ENCODE measurements at places on chromosomes 12 and 14.

- no peak for DNase-seq
Measured at GRCh38 chr14:75445236-75445635, 17.4 kb downstream of the JDP2 start.

DNA sequence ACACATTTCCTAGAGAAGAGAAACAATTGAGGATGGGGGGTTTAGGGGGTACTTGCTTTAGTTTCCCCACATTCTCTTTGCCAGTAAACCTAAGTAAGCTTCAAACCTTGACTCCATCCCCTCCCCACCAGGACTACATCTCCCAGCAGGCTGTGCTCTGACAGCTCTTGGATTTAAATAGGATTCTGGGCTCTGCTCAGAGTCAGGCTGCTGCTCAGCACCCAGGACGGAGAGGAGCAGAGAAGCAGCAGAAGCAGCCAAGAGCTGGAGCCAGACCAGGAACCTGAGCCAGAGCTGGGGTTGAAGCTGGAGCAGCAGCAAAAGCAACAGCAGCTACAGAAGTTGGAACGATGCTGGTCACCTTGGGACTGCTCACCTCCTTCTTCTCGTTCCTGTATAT, 20.6 kb downstream of the RDH12 start:
- DNase-seq = no peak

- peak; percentile 22 for DNase-seq
Measured at GRCh38 chr12:3135522-3136461, 58.6 kb downstream of the TSPAN9 start.

GRCh38 chr14:80930095-80930494, 11.4 kb downstream of the CEP128 start:
- DNase-seq = no peak

GRCh38 chr12:26153421-26154154, 28.8 kb upstream of the BHLHE41 start:
- DNase-seq = no peak

DNA sequence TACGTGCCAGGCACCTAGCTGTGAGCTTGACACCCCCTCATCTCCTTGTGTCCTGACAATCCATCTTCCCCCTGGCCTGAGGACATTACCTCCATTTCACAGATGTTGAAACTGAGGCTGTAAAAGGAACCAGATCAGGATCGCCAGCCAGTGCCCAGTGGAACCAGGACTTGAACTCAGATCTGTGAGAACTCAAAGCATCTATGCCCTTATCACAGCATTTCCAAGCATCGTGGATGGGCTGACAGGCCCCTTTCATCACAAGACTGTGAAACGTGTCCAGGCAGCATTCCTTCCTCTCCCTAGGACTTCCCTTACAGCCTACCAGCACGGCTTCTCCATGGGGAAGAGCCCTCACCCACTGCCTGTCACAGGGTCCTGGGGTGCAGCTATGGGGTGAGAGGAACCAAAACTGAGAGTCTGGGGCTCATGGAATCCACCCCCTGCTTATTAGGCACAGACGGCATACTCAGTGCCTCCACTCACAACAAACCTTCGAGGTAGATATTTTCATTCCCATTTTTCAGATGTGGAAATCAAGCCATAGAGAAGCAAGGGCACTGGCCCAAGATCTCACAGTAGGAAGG, 26.9 kb downstream of the CMKLR1 start:
- DNase-seq = no peak

DNA sequence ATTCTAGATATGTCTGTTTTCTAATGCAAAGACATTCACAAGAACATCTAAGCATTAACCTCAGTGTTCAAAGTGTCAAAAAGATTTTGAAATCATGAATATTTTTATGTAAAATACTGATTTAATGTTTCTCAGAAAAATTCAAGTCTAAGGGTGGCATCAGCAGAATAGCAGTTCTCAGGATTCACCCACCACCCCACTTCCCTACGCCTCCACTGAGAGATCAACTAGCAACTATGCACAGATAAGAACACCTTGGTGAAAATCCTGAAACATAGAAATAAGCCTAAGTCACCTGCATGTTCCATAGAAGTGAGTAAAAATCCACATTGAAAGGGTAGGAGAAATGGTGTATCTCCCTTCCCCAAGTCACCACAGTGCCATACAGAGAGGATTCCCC, 40.9 kb upstream of the RHOJ start:
- no peak for DNase-seq

DNA sequence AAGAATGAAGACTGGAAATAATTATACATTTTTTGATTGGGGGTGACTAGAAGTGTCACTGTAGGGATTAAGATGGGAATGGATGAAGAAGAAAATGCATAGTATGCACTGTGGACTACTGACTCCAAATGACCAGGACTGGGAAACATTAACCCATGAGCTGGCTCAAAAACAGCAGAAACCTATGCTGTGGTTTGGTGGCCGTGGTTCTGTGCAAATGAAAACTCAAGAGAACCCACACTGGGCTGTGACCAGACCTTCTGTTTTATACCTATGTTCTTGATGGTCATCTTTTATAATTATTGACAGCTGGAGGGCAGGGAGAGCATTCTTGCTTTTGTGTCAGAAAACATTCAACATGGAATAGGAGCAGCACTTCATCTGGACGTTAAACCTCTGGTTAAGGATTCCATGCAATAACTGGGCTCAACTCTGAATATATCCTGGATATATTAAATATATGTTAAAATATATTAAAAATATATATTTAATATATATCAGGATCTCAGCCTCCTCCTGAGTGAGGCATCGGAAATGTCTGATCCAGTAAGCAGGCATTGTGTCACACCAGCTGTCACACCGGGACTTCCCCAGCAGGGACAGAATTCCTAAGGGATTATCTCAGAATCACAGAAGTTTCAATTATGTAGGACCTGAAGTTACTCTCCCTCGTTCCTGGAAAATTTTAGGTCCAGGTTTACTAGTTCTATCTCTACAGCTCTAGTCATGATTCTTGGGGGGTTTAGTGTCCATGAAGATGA, 48.5 kb downstream of the BBS10 start:
- DNase-seq = no peak

DNA sequence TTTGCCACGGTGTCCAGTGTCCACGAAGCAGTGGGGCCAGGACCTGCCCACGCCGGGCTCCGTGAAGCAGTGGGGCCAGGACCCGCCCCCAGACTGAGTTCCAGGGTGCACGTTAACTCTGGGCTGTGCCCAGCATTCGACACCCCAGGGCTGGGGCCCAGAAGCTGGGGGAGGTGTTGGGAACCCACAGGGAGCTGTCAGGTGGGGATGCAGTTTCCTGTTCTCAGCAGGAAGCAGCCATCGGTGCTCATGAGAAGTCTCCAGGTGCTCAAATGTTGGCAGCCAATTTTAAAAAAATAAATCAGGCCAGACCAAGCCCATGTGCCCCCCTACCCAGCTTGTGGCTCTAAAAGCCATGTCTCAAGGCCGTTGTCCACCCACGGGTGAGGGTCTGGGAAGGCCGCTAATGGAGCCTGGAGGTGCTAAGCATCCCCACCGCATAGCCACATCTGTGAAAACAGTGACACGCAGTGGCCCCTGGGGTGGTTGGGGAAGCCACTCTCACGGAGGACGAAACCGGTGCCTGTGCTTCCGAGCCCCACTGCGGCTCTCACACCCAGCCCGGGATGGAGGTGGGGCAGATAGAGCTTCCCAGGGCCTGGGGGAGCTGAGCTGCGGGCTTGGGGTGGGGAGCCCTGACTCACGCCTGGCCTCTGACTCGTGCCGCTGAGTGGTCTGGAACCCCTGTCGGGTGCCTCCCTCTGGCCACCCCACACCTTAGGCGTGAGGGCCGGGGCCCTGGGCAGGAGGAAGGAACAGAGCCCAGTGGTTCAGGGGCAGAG, 53.5 kb downstream of the FBRSL1 start:
- no peak for DNase-seq

DNA sequence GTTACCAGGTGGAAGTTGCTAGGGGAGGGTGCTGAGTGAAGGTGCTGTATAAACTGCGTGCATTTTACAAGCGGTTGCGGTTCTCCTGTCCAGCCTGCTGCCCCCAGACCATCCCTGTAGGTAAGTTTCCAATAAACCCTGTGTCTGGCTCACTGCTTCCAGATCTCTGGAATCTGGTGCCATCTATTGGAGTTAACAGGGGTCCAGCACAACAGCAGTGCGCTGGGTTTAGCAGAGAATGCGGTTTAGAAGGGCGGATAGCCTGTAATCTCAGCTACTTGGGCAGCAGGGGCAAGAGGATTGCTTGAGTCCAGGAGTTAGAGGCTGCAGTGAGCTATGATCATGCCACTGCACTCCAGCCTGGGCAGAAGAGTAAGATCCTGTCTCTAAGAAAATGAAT, 4.9 kb downstream of the AACS start:
- no peak for DNase-seq

DNA sequence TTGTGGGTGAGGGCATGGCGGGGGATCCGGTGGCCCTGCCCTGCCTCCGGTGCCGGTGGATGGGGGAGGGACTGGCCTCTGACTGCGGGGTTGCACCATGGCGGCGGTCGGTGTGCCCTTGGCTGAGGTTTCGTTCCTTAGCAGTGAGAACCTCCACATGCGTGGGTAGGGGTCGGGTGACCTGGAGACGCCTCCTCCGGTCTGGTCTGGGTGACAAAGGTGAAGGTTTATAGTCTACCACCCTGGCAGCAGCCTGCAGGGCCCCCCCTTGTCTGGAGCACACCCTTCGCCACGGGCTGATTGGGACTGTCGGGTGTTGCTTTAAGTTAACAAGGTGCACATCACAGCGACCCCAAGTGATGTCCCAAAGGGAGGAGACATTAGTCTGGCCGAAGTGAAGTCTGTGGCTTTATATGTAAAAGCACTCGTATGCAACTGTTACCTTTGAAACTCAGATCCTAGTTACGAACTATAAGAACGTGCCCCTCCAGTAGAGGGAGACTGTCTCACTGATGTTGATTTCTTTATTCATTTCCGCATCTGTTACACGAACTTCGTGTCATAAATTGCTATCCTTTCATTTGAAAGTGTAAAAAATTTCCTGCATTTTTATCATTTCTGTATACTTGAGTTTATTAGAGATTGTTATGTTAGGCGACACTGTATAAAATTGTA, 74.4 kb downstream of the WDR20 start:
- DNase-seq = no peak

- no peak for DNase-seq
Measured at GRCh38 chr14:102203382-102203781, 63.7 kb downstream of the WDR20 start.

DNA sequence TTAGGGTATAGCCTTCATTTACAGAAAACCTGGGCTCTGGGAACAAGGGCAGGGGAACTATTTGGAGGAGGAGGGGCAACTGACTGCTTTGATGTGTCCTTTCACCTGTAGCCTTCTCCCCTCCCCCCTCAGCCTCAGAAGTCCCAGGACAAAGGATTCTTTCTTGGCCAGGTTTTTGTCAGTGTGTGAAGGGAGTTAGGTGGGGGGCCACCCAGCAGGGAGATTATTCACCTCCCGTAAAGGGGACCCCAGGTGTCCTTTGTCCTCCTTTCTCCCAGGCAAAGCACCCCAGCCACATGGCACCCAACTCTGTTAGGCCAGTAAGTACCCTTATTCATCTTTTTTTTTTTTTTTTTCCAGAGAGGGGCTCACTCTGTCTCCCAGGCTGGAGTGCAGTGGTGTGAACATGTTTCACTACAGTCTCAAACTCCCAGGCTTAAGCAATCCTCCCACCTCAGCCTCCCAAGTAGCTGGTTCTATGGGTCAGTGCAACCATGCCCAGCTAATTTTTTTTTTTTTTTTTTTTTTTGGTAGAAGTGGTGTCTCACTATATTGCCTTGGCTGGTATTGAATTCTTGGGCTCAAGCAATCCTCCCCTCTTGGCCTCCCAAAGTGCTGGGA, 723 bp upstream of the NFE2 start:
- DNase-seq = no peak

DNA sequence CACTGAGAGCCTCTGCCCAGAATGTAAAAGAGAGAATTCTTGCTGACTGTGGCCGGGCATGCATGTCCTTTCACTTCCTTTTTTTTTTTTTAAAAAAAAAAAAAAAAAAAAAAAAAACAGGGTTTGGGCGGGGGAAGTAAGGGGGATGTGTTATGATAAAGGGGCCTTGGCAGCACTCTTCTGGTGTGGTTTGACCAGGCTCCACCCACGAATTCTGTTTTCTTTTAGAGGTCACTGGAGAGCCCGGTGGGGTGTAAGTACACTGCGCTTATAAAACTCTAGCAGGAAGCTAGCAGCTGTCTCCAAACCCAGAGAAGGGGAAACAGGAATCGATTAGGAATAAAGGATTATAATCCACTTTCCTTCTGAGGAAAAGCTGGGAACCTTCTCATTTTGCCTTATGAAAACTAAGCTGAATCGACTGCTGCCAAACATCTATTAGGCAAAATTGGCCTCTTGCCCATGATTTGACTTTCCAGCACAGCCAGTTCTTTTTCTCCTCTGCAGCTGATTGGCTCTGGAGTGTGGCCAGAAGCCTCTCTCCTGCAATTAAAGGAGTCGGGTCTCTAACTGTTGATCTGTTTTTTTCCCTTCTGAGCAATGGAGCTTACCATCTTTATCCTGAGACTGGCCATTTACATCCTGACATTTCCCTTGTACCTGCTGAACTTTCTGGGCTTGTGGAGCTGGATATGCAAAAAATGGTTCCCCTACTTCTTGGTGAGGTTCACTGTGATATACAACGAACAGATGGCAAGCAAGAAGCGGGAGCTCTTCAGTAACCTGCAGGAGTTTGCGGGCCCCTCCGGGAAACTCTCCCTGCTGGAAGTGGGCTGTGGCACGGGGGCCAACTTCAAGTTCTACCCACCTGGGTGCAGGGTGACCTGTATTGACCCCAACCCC, 27.7 kb upstream of the HIGD1C start:
- peak; percentile 46 for DNase-seq
